ENCODE measurements at places on chromosomes 5 and 9.

GRCh38 chr5:136210259-136210658 is 17.3 kb upstream of the SMIM32 start:
- DNase-seq = no peak

DNA sequence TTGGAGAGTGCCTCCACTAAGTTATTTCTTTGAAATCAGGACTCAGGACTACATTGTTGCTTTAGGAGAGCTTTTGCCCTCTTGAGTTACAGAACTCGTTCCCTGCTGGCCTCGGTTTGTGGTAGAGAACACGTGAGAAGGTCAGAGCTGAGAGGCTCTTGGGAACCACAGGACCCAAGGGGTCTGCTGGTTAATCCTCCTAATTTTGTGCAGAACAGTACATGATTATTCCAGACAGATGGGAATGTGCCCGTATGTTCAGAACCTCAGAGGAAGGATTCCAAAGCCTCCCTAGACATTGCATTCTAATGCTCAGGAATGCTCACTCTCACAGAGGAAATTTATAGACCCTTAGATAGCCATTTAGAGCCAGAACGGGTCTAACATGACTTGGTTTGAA is 25.2 kb upstream of the BASP1 start:
- no peak for DNase-seq

- no peak for DNase-seq
Measured at GRCh38 chr5:73528248-73528647, 30.0 kb downstream of the BTF3 start.

- peak; percentile 99 for DNase-seq
Measured at GRCh38 chr5:76787237-76787636, 31.6 kb upstream of the F2RL1 start.

DNA sequence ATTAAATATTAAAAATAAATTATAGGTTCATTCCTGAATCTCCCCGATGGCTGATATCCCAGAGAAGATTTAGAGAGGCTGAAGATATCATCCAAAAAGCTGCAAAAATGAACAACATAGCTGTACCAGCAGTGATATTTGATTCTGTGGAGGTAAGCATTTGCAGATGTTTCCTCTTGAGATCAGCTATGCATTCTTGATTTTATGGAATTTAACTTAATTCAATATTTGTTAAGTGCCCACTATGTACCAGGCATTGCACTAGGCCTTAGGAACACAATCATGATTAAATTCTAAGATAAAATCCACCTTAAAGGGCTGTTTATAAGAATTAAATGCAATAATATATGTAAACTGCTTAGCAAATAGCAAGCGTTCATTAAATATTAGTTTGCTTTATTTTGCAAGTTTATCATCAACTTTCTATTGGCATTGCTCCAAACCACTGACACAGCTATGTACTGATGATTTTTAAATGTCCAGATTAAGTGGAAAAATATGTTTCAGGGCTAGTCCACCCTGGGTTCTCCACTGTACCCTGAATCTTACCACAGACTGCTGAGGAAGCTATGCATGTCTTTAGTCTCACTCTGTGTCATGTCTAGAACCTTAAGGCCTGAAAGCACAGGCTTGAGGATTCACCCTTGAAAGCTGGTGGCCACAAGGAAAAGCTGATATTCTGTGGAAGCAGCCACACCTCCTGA is 33.2 kb downstream of the SLC22A4 start:
- DNase-seq = peak; percentile 80

DNA sequence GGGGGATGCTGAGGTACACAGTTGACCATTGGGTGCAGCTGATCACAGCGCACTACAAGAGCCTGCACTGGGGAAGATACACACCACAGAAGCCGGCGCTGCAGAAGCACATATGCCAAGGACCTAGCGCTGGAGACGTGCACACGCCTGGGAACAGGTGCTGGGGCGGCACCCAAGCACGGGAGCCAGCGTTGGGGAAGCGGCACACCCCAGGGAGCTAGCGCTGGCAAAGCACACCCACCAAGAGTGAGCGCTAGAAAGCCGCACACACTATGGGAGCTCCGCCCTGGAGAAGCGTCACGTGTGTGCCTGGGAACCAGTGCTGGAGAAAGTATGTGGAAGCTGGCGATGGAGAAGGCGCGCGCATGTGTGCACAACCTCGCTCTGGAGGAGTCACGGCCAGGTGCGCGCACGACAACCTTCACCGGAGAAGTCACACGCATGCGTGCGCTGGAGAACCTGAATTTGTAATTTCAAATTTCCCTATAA is 4.5 kb downstream of the FANCC start:
- peak; percentile 68 for DNase-seq

GRCh38 chr5:137279521-137280231 is 219.4 kb downstream of the SPOCK1 start:
- DNase-seq = no peak

GRCh38 chr5:163569284-163569683 is 63.9 kb downstream of the MAT2B start:
- DNase-seq = peak; percentile 61

- no peak for DNase-seq
Measured at GRCh38 chr9:120343416-120343815, 236.6 kb downstream of the CDK5RAP2 start.

- DNase-seq = no peak
Measured at GRCh38 chr9:31574006-31574765, 810.3 kb upstream of the ACO1 start.

DNA sequence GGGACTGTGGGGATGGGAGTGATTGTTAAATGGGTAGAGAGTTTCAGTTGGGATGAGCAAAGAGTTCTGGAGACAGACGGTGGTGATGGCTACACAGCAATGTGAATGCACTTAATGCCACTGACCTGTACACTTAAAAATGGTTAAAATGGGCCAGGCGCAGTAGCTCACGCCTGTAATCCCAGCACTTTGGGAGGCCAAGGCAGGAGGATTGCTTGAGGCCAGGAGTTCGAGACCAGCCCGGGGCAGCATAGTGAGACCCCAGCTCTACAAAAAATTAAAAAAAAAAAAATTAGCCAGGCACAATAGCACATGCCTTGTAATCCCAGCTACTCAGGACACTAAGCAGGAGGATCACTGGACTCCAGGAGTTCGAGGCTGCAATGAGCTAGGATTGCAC is 7.7 kb downstream of the LMAN2 start:
- no peak for DNase-seq

DNA sequence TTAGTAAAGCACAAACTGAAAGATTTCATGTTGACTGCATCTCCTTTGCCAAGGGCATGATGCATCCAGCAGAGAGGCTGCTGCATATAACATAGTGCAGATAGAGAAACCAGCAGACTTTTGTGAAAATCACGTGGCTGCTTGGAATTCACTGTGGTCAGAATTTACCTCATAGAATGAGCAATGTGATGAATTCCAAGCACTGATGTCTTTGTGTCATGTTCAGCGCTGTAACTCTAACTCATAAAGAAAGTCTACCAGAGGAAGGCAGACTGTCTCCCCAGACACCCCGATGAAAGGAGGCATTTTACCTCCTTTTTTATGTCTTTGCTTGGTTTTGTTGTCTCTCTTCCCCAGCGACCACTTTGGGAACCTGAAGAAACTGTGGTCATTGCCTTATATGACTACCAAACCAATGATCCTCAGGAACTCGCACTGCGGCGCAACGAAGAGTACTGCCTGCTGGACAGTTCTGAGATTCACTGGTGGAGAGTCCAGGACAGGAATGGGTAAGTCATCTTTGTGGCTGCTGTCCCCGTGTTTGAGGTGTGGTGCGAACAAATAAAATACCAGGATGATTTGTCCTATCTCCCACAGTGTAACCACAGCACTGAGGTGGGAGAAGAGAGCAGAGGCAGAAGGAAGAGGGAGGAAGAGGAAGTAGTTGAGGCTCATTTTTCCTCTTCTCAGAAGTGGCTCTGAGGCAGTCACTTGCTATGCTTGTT is 42.0 kb downstream of the ITK start:
- DNase-seq = peak; percentile 66

DNA sequence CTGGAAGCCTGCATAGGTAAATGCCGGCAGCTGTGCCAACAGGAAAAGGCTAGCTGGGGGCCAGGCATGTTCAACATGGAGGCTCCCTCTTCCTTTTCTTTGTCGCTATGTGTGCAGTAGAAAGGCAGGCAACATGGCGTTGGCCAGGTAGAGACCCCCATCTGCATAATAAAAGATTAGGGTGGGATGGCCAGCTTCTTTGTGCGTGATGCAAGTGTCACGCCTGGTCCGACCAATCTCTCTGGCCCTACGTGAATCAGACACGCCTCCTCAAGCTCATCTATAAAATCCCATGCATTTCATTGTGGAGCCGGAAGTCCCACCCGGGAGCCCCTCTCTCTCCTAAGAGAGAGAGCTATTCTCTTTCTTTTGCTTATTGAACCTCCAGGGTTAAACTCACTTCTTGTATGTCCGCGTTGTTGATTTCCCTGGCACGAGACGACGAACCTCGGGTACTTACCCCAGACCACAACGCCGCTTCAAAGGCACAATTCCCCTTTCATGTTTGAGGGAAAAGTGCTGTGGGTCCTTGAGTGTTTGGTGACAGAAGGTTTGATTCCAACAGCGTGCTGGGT is 25.0 kb upstream of the C5orf47 start:
- DNase-seq = no peak

DNA sequence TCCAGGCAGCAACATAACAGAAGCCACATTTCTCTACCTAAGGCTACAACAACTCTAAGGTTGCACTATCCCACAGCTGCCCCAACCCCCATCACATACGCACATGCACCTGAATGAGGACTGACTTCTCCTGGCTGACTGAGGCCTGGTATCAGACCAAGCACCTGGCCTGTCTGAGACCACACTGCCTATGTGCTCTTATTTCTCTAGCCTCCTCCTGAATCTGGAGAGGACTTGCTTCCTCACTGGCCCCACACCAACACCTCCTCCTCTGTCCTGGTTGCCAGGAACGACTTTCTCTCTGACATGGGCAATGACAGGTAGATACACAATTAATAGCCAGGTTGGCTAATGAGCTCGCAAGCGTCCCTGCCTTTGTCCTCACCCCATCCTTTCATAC is 14.9 kb upstream of the VDAC1 start:
- no peak for DNase-seq

GRCh38 chr5:34789021-34789531 is 49.9 kb upstream of the TTC23L start:
- peak; percentile 68 for DNase-seq

DNA sequence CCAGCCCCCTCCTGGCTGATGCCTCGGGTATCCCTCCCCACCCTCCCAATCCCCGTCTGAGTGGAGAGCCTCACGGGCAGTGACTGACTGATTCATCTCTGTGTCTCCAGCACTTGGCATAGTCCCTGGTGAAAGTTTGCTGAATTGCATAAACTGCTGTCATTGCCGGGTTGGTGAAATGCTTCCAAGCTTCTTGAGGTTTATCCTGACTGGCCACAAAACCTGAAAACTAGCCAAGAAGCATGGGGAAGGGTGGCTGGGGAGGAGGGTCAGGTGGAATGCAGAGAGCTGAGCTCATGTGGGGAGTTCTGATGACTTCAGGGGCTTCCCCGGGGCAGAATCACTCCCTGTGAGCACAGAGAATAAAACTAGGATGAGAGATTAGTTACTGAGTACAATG is 56.9 kb upstream of the GGTA1 start:
- DNase-seq = peak; percentile 96

DNA sequence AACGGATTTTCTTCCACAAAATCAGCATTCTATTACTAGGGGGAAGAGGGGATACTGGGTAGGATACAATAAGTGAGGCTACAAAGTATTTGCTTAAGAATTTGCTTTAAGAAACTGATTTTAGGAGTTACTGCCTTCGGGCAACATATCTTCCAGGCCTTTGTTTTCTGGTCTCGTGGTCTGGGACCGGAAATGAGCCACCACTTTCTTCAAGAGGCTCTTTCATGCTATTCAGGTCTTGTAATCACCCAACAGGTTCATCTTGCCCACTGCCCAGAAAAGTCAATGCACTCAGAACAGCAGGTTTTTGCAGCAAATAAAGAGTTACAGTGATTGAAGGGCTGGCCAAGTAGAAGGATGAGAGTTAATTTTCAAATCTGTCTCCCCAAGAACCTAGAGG is 6.6 kb upstream of the AOPEP start:
- DNase-seq = no peak

DNA sequence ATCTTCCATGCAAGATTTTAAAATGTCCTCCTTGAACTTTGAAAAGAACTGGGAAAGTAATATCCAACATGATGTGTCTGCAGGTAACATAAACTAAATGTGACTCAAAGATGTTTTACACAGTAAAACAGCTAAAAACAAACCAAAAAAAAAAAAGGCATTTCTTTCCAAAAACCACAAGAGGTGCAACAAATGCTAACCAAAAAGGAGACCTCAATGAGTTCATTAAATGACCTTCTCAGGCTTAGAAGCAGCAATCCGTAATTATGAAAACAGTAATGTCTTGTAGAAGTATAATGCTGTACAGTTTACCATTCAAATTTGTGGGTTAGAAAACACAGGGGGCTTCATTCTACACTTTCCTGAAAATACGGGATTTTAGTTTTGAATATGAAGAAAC is 2.5 kb downstream of the RNF145 start:
- DNase-seq = no peak

GRCh38 chr5:175700991-175701390 is 43.1 kb downstream of the HRH2 start:
- no peak for DNase-seq

DNA sequence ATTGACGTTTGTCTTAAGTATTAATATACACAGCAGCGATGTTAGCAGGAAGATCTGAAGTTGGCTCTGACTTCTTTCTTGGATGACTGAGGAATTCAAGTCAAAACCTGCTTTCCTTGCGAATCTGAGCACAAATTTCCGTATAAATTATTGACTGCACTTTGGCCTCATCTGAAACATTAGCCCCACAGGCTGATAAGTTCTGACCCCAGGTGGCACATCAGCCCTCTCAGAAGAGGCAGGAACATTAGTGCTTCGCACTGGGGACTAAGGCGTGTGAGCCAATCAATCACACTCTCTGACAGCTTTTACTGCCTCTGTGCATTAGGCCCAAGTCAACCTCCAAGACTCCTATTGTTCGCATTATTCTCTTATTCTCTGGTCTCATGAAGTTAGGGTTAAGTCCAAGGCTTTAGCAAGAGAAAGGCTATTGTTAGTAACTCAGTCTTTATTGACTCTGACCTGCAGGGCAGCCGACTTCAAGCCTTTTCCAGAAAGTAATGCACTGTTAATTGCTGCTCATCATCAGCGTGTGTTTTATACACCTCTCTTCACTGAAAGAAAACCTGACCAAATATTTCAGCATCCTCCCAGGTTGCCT is 84.2 kb downstream of the ZNF608 start:
- DNase-seq = no peak

DNA sequence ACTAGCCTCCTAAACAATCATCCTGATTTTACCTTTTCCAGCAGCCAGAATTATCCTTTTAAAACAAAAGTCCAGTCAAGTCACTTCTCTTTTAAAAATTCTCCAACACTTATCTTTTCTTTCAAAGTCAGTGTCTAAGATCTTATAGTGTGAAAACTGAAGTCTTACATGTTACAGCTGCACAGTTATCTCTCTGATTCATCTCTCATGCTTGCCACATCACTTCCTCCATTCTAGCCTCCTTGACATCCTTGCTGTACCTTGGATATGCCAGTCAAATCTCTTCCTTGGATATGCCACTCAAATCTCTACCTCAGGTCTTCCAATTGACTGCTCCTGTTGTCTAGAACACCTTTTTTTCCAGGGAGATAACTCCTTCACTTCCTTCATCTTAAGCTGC is 361.7 kb upstream of the FTMT start:
- DNase-seq = no peak

Measured in fibroblast of mammary gland (primary cell).